8988T (cell line): ENCODE measurements at places on chromosomes 7 and 10.

GRCh38 chr7:53119514-53119941 lies 84.1 kb downstream of the POM121L12 start:
- DNase-seq: no peak

GRCh38 chr7:64633401-64633800 lies 32.5 kb upstream of the ZNF107 start:
- no peak for DNase-seq

- no peak for DNase-seq
These were observed 112.5 kb downstream of the PDE1C start for GRCh38 chr7:31957756-31958155.

DNA sequence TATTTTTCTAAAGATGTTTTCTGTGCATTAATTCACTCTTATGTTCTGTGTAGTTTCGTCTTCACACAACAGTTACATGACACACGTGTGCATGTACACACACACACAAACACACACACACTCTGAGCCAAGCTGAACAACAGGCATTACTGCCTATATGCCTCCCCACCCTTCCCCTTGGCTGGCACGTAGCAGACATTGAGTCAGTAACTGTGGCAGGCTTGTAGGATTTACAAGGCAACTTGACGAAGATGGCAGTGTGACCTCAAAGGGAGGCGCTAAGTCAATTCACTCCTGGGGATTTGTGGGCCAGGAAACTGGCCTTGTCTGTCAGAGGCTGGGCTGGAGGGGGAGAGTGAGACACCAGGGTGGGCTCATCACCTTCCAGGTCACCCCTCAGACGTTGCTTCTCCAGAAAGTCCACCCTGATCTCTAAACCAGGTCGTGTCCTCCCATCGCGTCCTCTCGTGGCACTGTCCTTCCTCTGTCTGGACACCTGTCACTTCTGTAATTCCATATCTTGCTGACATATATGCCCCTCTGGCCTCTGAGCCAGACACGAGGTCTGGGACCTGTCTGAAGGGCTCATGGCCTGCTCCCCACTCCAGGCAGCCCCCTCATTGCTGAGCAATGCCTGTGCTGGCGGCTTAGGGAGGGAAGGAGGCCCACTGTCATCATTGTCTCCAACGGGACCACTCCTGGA lies 41.1 kb upstream of the INPP5A start:
- no peak for DNase-seq

- peak; percentile 21 for DNase-seq
These were observed 163.1 kb downstream of the PRKCQ start for GRCh38 chr10:6416892-6417512.

DNA sequence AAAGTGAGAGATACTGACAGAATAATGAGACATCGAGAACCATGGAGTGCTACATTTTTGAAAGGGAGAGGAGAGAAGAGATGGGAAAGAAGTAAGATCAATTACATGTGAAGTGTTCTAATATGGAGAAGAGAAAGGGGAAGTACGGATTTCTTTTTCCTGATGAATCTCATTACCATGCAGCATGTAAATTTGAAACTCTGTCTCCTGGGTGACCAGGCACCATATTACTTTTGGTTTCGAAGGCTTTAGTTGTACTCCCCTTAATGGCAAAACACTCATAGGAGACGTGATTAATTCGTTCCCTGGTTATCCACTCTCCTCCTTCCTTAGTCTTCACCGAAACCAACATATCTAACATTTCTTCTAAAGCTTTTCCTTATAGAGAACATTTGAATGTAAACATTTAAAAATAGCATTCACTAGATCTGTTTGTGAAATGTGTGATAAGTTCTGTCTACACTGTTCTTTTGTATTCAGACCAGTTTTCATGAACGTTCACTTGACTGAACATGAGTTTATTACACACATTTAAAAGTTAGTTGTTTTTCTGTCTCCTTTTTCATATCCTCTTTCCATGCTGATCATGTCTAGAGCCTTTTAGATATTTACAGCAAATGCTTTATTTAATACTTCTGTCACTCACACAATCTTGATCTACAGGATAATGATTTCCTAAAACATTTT lies 80.2 kb upstream of the MSRB2 start:
- DNase-seq: no peak

DNA sequence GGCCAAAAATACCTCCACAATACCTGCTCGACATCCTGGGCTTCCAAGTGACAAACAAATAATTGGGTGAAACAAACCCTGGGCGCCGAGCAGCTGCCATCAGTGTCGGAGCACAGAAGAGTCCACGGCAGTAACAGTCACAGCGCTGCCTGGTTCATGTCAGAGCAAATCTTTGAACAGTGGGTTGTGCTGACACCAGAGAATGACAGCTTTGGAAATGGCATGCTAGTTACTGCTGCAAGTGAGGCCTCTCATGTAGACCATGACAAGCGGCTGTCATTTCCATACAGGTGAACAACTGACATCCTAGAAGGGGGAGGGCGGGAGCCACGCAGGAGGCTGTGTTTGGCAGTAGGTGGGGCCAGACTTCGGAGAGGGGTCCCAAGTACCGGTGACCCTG lies 420.5 kb upstream of the GALNT17 start:
- no peak for DNase-seq

- no peak for DNase-seq
These were observed 13.6 kb downstream of the SPOCK2 start for GRCh38 chr10:72074574-72075375.

DNA sequence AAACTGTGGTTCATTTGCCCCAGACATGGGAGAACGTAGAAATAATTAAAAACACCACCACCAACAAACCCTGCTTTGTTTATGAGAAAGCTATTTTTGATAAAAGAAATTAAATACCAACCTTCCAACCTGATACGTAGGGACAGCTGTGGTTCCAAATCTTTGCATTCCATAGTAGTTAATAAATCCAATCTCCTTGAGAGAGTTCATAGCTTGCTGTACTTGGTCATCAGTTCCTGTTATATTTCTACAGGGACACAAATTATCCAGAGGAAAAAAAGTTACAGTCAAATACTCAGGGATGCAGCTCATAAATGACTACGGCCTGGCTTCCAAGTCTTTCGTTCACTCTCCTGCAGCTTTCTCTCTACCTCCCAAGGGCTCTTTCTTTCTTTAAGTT lies 41.1 kb downstream of the PUS7 start:
- DNase-seq: no peak

DNA sequence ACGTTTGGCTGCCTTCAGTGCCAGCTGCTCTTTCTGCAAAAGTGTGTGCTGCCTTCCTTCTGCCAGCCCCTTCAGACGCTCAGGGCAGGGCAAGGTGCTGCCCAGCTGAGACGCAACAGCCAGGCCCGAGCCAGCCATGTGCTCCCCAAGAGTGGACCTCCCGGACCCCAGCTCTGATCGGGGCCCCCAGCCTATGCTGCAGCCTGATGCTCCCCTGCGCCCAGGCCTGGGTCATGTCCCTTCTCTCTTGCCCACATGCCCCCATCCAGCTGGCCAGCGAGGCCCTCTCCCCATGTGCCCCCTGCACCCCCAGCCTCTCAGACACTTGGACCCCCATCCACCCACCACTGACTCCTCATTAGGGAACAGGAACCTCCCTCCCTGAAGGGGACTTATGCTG lies 17.8 kb downstream of the WDR86 start:
- DNase-seq: no peak

GRCh38 chr10:54484186-54484585 lies 316.8 kb downstream of the PCDH15 start:
- no peak for DNase-seq

DNA sequence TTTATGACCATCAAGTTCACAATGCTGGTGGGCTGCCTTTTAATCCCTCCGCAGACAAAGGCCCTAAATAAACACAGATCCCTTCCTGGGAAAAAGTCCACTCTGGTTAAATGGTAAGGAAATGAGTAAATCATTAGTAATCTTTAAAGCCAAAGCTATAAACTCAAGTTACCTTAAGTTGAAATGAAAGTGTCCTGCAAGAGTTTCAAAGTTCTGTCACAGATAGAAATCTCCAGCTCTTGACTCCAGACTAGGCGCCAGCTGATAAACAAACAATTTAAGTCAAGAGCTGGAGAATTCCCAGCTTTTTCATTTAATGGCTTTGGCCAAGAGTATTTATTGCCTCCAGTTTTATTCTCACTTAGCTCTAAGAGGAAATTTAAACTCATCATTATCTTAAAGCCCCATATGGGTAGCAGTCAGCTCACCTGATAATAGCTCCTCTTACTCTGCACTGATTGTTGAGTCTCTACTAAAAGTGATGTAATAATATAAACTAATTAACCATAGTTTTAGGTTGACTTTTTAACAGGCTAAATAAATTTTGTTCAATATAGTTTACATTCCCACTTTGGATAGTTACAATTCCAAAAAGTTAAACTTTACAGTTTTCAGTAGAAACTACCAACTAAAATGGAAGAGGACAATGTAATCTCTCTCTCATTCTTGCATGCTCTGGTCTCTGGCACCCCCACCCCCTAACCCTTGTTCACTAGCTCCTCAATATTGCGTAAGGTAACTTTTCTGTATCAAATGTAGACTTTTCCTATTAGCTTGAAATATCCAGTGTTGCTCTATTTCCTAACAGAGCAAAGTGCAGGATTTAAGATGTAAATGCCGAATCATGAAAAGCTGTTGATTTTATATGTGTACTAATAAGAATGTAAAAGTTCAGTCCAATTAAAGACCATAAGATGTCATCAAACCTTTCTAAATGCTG lies 56.1 kb downstream of the HIBADH start:
- DNase-seq: no peak

DNA sequence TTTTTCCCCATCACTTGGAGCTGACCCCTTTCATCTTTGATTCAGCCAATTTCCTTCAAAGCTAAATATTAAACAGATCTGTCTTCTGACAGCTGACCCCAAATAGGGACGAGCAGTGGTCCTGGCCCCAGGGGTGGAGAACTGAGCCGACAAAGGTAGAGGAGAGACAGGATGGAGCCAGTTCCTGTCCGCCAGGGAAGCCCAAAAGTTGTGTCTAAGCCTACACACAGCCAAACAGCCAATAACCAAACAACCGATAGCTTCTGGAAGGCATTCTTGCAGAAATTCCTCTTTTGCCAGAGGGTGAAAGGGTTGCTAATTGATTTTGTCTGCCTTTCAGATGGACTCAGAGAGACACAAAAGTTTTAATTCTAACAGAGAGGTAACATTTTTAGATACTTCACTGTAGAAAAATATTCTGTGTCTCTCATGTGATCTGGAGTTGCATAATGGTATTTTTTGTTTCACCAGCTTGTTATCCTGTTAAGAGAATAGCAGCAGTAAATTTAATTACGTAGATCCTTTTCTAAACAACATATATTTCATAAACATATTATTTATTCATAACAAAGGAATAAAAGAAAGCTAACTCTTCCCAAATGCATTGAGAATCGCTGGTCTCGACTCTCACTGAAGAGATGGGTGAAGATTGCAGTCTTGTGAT lies 161.7 kb upstream of the LYZL1 start:
- no peak for DNase-seq

- DNase-seq: no peak
These were observed 98.4 kb downstream of the LYZL1 start for GRCh38 chr10:29387269-29387668.

GRCh38 chr7:46071601-46072000 lies 150.5 kb upstream of the IGFBP3 start:
- DNase-seq: no peak

- no peak for DNase-seq
These were observed 114.0 kb downstream of the RAB18 start for GRCh38 chr10:27618036-27618615.

DNA sequence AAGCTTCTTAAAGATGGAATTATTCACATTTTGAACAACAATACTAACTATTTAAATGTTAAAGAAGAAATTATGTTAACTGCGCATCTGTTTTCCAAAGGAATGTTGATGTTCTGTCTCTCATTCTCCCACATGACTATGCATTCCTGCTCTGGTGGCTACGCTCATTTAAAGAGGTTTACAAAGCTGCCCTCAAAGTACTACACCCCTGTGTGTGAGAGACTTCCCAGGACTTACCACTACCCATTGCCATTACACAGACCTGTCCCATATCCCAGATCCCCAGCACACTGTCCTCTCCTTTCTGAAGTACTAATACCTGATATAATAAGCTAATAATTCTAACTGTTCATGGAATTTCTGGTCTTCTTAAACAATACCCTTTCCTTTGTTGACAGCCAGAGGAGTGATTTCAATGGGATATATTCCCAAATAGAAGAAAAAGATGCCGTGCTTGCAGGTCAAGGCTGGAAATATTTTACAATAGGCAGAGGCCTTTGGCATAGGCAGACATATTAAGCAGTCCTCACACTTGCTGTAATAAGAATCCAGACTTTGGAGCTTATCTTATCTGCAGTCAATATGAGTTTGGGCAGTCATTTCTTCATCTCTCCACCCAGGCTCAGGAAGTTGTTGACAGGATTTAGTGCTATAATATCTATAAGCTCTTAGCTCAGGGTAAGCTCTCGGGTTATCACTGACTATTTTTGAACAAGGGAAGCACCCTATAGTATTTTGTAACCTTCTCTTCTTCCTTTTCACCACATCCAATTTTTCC lies 12.2 kb downstream of the LIPF start:
- no peak for DNase-seq

GRCh38 chr7:102064361-102065025 lies 222.2 kb upstream of the SH2B2 start:
- DNase-seq: no peak

GRCh38 chr7:38702002-38702535 lies 70.9 kb upstream of the AMPH start:
- no peak for DNase-seq

GRCh38 chr10:22319980-22320558 lies 830 bp upstream of the BMI1 start:
- no peak for DNase-seq

DNA sequence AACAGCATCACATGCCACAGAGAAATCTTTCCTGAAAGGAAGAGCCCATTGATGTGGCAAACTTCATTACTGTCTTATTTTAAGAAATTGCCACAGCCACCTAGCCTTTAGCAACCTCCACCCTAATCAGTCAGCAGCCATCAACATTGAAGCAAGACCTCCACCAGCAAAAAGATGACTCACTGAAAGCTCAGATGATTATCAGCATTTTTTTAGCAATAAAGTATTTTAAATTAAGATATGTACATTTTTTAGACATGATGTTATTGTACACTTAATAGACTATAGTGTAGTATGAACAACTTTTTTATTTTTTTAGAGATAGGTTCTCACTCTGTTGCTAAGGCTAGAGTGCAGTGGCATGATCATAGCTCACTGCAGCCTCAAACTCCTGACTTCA lies 14.8 kb downstream of the STEAP1B start:
- no peak for DNase-seq

- DNase-seq: no peak
These were observed 52.0 kb downstream of the RAB11FIP2 start for GRCh38 chr10:117994771-117995170.

- peak; percentile 68 for DNase-seq
These were observed 42.9 kb upstream of the PCBD1 start for GRCh38 chr10:70931168-70931815.

DNA sequence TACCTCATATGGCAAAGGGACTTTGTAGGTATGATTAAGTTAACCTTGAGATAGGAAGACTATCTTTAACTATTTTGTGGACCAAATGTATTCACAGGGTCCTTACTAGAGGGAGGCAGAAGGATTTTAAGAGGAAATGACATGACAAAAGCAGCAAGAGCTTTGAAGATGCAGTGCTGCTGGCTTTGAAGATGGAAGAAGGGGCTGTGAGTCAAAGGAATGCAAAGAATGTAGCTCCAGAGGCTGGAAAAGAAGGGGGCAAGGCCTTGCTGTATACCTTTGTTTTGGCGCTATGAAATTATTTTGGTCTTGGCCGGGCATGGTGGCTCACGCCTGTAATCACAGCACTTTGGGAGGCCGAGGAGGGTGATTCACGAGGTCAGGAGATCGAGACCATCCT lies 3.2 kb upstream of the NRBF2 start:
- no peak for DNase-seq

- DNase-seq: no peak
These were observed 23.5 kb downstream of the NACAD start for GRCh38 chr7:45065031-45065995.

- no peak for DNase-seq
These were observed 206.6 kb upstream of the BMPER start for GRCh38 chr7:33698692-33699128.
